Right renal pelvis (tissue), 4 donors: ENCODE measurements at places on chromosomes 2 and 18. TPM values are rescaled to one million over a fixed set of nuclear protein-coding genes. Genes with fewer than 3 reads are reported as not detected.

DNA sequence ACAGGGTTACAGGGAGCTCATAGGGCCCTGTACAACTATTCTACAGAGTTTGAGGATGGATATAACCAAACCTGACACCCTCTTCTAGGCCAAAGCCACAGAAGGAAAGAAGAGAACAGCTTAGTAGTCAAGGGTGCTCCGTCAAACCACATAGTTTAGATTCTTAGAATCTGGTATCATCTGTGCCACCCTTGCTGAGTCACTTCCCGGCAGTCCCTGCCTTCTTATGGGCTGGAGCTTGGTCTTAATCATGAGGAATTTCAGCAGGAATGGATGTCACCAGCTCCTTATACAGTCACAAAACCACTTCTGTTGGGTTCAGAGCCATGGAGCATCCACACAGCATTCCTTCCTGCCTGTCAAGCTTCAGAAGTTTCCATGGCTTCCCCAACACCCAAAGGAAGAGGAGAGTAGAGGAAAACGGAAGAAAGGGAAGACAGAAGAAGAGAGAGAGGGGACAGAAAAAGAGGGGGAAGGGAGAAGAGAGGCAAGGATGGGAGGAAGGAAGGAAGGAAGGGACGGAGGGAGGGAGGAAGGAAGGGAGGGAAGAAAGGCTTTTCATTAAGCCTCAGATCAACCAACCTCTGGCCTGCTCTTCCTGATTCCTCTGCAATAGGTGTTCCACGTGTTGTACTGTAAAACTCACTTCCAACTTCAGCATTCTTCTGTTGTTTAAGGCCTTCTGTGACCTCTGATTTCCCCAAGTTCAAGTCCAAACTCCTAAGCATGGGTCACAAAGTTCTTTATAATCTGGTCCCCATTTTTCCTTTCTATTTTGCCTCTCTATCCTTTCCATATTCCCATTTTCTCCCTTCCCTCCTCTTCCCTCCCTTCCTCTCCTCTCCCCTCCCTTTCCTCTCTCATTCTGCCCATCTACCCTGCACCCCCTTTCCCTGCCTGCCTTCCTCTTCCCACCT is 246.1 kb upstream of the TNP1 start:
- DNase-seq: no peak

- DNase-seq: no peak
These were observed 296.1 kb downstream of the OSR1 start for GRCh38 chr2:19062370-19062769.

DNA sequence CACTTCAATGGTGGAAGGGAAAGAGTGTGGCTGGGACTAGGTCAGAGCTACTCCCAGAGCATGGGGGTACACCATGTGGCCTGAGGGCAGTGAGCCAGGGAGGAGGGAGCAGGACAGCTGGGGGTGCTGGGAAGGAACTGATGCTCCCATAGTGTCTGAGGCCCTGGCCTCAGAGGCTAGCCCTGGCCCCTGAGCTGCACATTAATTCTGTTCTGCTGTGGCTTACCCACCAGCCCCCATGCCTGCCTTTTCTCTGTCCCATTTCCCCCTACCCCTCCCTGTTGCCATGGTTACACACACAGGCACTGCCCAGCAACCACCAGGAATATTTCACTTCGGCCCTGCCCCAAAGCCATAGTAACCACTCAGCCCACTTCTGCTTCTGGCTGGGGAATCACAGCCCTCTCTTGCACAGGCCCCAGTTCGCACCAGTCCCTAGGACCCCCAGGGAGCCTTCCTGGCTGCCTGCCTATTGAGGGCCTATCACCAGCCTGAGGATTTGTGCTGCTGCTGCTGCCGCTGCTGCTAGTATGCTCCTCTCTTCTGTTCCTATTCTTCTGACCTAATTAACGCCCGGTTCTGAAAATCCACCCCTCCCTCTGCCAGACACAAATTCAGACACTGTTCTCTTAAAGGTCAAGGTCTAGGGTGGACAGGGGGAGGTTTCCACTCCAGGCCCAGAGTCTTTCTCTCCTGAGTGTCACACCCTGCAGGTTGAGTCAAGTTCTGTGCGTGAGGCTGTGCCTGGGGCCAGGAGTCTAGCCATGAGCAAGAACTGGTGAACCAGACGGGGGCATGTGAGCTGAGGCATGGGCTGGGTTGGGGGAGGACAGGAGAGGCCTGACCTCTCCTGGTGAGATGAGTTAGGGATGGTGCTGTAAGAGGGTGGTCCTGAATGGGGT is 87.1 kb upstream of the MCFD2 start:
- DNase-seq: no peak

Gene TLX2
- polyA plus RNA-seq: not detected
